Hematopoietic multipotent progenitor cell treated with erythropoietin and hydrocortisone succinate and interleukin-3 and kit ligand, for 4 days (in vitro differentiated cells): ENCODE measurements at places on chromosomes 16 and 17.

DNA sequence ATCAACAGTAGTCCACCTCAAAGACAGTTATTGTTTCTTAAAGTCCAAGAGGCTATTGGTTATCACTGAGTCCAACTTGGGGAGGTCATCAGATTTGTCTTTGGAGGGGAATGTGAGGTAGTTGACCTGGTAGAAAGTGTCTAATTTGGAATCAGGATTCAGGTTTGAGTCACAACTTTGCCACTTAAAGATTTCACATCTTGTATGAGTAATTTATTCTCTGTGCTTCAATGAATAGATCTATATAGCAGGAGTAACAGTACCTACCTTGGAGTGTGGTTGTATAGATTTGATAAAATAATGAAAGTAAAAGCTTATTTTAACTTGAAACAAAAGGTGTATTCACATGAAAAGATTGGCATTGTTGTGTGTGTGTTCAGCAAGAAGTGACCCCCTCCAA, 119.3 kb upstream of the TBX2 start:
- DNase-seq: no peak

DNA sequence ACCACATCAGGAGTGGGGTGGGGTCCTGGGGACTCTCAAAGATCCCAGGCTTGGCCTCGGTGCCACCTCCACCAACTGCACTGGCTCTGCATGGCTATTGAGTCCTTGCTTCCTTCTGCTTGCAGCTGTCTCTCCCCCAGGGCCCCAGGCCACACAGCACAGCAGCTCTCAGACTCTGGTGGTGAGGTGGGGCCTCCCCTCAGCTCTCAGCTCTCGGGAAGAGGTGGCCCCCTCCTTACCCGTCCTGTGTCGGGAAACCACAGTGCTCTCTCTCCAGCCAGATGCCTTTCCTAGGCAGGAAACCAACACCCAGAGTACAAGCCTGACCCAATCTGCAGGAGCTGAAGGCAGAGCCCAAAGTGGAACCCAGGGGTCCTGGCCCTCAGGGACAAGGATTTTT, 18.5 kb downstream of the SRCIN1 start:
- DNase-seq: no peak

DNA sequence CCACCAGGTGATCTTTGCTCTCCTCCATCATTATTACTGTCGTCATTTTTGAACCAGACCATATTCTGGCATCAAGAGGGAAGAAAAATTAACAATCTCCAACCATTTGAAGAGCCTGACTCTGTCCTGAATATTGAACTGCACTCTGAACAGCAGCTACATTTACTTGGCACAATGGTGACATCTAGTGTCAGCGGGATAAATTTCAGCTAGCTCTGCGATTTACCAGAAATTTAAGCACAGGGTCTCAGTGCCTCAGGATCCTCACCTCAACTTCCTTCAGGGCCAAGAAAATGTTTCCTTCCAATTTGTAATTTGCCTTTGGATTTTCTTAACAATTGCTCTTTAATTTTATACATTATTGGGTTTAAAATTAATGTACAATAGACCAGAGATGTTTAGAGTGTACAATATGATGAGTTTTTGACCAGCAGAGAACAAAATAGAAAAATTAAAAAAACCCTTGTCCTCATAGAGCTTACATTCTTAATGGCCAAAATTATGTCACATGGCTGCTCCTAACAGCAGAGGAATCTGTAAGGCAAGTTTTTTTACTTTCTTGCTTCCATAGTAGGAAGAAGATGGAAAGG, 10.7 kb upstream of the ZNF19 start:
- DNase-seq: peak; percentile 82

- no peak for DNase-seq
These were observed 23.2 kb upstream of the ARHGAP17 start for GRCh38 chr16:25038239-25038954.

DNA sequence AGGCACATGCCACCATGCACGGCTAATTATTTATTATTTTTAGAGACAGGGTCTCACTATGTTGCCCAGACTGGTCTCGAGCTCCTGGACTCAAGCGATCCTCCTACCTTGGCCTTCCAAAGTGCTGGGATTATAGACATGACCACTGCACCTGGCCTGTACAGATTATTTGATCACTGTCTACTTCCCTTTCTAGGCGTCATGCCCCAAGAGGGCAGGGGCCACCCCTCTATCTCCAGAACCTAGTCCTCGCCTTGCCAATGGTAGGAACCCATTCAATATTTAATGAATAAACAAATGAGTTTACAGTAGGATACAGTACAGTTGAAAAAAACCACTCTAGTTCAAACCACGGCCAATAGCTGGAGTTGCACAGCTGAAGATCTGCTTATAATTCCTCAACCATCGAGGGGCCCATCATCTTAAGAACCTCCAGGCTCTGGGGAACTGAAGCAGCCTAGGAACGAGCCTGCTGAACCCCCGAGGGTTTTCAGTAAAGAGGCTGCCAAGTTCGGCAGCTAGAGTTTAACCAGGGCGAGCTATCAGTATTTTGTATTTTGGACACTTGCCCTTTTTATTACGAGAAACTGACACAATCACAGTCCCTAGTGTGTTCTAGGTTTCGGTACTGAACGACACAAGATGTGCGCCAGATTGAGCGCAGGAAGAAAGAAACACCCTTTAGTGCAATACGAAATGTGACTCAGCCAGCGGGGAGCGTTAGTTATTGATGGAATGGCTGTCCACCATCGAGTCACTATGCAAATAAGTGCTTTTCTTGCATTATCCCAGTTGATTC, 14.6 kb downstream of the ADCY9 start:
- no peak for DNase-seq

DNA sequence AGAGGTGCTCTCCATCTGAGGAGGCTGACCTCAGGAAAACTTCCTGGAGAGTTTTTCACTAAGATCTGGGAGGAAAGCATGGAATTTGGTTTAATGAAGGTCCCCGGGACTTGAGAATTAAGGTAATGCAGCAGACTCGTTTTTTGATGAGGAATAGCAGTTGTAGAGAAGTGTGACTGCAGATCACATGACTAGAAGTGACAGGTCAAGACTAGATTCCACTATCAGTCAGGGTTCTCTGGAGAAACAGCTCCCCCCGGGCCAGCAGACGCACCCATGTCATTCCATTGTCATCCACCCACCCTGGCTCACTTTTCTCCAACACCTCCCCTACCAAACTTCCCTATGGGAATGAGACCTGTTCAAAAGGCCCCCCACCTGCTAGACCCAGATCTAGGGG, 1.9 kb upstream of the DHRS13 start:
- peak; percentile 38 for DNase-seq

DNA sequence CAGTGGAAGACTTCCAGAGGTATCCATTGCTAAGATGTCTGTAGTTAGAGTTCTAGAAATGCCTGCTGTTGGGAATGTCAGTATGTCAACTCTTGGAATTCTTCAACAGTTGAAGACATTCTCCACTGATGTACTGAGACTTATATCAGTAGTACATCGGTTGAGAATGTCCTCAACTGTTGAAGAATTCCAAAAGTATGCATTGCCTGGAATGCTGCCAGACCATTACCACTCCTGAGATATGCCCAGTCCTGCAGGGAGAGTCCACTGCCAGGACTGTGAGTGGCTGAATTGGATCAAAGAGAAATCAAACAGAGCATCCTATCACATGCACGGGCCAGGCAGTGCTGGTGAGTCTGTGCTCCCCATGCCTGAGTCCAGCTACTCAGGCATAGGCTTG, 42.0 kb downstream of the IL21R start:
- no peak for DNase-seq

- DNase-seq: no peak
These were observed 15.0 kb downstream of the CNEP1R1 start for GRCh38 chr16:50040018-50040417.

GRCh38 chr16:11411059-11411550, 65.8 kb downstream of the RMI2 start:
- DNase-seq: no peak

DNA sequence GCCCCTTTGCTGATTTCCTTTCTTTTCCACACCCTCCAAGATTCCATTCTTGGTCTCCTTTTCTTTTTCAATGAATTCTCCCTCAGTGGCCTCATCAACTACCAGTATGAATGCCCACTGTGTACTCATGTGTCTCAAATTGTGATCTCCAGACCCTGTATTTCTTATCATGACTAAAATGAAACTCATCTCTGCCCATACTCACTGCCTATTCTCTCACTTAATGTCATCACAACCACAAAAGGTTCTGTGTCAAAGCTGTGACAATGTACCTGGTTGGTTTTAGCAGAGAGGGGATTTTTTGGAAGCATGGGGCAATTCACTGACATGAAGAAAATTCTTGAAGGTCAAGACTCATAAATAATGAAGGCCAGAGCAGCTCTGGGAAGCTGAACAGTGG, 11.5 kb upstream of the TBX4 start:
- no peak for DNase-seq

- DNase-seq: no peak
These were observed 9.8 kb downstream of the PHB1 start for GRCh38 chr17:49404906-49405305.

- DNase-seq: peak; percentile 79
These were observed 16.5 kb downstream of the CNTNAP1 start for GRCh38 chr17:42698736-42699414.

DNA sequence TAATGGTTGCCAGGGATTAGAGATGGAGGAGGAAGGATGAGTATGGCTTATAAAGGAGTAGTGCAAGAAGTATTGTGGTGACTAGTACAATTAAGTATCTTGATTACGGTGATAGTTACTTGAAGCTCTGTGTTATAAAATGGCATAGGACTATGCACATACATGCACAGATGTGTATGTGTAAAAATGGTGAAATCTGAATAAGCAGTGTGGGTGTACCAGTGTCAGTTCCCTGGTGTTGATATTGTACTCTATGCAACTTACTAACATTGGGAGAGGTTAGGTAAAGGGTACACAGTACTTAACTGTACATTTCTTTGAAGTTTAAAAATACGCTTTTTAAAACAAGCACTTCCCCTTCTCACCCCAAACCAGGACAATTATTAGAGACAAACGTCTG, 48.5 kb downstream of the NSRP1 start:
- no peak for DNase-seq

DNA sequence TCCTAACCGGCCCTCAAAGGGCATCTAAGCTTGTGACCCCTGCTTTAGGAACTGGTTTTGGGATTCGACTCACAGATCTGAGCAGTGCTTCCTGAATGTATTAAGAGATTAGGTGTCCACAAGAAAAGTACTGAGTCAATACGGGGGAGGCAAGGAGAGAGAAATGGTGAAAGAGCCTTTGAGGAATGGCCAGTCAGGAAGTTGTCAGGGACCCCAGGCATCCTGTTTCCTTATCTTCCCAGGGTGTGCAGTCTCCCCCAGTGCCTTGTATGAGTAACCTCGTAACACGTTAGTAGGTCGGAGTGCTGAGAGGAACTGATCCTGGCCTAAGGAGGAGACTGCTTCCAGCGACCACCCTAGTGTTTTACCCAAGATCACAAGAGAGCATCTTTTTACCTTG, 16.4 kb upstream of the TMED6 start:
- peak; percentile 52 for DNase-seq

DNA sequence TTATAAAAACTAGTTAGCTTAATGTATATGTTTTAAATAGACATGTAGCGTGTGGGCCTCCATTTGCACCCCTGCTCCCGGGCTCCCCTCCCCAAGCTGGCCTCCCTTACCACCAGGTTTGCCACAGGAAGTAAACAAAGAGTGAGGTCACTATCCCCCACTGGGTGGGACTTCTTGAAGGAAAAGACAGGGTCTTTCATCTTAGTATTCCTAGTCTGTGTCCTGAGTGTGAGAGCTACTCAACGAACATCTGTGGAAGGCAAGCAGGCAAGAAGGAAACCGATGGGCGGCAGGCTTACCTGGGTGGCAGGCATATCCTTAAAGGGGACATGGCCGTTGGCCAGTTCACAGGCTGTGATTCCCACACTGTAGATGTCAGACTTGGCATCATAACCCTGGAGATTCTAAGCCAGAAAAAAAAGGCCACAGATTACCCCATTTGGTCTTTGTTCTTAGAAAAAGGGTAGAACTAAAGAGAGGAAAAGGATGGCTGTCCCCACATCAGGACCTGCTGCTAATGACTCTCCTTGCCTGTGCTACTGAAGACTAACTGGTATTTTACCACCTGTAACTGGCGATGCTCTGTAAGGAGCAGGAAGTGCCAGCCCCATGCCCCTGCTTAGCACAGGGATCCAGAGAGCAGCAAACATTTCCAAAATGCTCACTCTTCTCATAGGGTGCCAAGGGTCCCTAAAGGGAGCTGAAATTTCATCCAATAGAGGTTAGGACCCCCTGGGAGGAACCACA, 6.6 kb upstream of the LIMD2 start:
- no peak for DNase-seq

- DNase-seq: no peak
These were observed 19.1 kb upstream of the APOH start for GRCh38 chr17:66248285-66248684.

DNA sequence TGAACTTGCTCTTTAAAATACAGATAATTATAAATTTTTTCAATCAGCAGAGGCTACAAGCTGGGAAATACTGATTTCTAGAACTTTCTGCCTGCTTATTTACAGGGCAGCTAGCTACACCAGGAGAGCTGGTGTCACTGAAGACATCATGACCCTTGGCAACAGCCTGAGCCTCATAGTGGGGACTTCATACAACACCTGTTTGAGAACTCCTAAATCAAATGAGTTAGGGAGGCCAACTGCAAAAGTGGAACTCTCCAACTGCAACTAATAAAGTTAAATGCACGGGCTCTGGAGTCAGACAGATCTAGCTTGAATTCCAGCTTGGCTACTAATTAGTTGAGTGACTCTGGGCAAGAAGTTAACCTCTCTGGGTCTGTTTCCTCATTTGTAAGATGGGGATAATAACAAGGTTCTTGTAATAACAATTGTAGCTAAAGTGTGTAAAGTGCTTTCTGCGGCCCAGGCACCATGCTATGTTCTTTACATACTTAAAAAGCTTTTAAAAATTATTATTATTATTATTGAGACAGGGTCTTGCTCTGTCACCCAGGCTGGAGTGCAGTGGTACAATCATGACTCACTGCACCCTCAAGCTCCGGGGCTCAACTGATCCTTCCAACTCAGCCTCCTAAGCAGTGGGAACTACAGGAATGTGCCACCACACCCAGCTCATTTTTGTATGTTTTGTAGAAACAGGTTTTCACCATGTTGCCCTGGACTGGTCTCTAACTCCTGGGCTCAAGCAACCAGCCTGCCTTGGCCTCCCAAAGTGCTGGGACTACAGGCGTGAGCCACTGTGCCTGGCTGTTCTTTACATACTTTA, 33.4 kb downstream of the VAC14 start:
- no peak for DNase-seq

DNA sequence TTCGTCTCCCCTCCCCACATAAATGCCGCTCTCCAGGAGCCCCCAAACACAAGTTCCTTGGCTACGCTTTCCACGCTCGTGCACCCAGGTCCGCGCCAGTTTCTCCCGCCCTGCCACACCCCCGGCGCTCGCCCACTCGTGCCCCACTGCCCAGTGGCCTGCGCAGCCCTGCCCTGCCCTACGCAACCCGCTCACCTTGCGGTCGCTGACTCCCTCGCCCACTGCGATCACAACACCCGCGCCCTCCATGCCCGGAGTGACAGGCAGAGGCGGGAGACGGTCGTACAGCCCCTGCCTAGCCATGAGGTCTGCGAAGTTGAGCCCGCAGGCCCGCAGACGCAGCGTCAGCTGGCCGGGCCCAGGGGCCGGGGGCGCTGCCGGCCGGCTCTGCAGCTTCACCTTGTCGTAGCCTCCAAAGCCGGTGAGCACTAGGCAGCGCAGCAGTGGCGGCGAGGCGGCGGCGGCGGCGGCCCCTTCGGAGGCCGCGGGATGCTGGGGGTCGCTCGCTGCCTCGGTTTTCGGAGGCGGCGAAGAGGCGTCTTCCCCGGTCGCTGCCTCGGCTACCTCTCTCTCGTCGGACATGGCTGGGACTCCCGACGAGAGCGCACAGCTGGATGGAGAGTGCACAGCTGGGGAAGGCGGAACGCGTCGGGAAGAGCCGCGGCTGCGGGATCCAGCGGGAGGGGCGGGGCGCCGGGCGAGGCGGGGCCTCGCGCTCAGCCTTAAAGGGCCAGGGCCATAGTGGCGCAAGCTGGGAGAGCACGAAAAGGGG, at the start of gene VAT1:
Gene VAT1, minus strand, starts transcription at position 645 of the 772 bp plus-strand sequence. Its CDS starts 63 bp downstream, at position 582.
- peak; percentile 87 for DNase-seq
